ENCODE measurements at places on chromosomes 5 and 9.
A peak's percentile ranks its signal among the peaks of the same experiment; 100 is the strongest.

DNA sequence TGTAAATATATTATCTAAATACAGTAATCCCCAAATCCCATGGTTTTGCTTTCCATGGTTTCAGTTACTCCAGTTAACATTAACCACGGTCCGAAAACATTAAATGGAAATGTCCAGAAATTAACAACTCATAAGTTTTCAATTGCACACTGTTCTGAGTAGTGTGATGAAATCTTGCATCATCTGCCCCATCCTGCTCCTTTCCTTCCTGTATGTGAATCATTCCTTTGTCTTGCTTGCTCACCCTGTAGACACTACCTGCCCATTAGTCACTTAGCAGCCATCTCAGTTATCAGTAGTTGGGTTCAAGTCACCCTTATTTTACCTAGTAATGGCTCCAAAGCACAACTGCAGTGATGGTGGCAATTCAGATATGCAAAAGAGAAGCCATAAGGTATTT lies 1568.5 kb upstream of the WWC1 start:
- DNase-seq, result no peak

DNA sequence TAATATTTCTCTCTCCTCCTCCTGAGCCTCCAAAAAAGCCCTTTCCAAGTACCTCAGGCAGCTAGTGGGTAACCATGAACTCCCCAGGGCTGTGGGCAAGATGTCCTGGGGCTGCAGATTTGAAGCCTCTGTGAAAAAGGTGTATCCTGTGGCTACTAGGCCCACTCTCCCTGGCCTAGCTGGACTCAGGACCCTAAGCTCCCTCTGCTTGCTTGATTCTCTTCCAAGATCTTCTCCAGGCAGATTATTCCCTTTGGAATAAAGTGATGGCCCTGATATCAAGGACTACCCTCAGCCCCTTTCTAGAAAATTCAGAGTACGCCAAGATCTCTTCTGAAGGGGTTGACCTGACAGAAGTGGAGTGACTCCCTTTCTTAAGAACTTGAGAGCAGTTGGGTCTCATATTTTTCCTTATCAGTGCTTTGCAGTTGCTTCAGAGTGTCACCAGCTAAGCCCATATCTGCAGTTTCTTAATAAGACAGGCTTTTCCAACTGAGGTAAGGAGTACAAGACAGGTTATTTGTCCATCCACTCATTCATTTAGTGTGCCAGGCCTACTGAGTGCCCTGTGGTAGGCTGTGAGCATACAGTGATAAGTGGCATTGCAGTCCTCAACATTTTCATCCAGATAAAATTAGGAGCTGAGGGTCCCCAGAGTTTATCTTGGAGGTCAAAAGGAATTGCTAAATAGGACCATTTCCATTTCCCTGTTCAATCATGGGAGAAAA lies 42.5 kb downstream of the CYSTM1 start:
- no peak for DNase-seq

GRCh38 chr5:57174128-57174889 lies 450 bp downstream of the GPBP1 start:
- peak; percentile 35 for DNase-seq

- DNase-seq, result no peak
Measured at GRCh38 chr5:151699071-151699901, 12.6 kb upstream of the SPARC start.

DNA sequence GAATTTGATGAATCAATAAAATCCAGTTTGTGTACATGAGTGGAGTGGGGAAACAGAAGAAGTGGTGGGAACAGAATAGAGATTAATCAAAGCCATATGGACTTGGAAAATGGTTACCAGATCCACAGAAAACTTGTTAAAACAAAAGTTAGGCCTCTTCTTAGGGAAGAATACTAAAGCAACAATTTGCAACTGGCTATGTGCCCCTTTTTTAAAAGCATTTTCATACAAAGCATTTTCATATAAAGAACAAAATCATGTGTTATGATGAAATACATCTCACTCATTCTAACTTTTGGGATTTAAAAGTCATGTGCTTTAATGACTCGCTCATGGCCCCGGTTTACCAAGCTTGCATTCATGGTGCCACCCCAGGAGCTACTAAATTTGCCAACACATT lies 276.9 kb downstream of the EFNA5 start:
- DNase-seq, result no peak

DNA sequence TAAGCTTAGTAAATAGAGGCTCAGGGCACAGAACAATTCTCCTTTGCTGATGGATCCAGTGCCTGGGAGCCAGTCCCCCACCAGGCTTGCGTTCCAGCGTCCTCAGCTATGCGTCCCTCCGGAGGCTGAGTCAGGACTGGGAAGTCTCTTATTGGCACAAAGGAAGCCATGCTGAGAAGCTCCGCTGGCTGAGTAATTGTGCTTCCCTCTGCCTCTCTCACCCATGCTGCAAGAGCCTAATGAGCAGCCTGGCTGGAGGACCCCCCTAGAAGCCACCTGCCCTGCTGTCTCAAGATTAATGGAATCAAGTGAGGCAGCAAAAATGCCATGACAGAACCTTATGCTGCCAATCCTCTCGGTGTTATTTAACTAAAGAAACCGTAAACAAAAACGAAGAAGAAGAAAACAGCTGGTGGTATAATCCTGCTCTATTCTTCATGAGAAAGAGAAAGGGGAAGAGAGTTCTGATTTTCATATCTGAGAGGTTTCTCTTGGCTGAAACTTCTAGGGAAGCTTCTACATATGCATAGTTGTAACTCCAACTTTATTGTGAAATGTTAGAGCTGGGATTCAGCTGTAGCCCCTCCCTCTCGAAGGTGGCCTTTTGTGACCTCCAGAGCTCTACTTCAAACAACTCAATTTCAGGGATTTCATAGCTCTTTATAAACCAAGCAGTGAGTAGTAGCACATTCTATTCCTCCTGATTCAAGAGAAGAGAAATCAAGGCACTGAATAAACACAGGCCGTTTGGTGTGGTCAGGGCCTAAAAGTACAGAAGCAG lies 185.4 kb upstream of the SEMA6A start:
- no peak for DNase-seq

DNA sequence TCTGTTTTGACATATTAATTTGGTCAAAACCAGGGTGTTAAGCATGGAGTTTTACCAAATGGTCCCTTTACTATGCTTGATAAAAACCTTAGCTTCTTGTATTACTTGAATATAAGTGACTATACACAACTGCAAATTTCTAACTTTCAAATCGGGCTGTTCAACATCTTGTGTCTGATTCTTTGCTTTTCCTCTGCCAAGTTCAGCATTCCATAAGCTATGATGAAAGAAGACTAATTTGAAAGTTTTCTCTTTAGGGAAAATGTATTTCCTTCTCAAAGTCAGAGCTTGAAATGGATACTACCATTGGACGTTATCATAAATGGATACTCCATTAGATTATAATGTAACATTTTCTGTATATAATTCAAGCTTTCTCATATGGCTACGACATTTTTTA lies 792.9 kb downstream of the EFNA5 start:
- no peak for DNase-seq

GRCh38 chr5:55385227-55385626 lies 77.4 kb downstream of the MTREX start:
- DNase-seq, result no peak

GRCh38 chr5:6636293-6636692 lies 3.1 kb downstream of the SRD5A1 start:
- no peak for DNase-seq

- no peak for DNase-seq
Measured at GRCh38 chr9:107738789-107739188, 249.2 kb upstream of the KLF4 start.

DNA sequence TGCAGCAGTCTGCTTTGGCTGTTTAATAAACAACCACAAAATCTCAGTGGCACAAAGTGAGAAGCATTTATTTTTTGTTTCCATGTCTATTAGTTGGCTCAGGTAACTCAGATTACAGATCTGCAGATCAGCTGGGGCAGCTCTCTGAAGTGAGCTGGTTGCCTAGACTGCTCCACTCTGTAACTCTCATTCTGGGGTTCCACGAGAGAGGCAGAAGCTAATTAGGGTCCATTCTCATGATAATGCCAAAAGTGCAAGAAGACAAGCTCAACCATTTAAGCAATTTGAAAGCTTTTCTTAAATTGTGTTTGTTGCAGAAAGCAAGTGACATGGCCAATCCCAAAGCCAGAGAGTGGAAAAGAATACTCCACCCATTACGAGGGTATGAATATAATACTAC lies 13.2 kb downstream of the MEIKIN start:
- DNase-seq, result no peak

GRCh38 chr5:138438003-138438723 lies 694 bp upstream of the REEP2 start:
- DNase-seq, result no peak

- no peak for DNase-seq
Measured at GRCh38 chr5:81513473-81513872, 119.5 kb upstream of the ACOT12 start.

DNA sequence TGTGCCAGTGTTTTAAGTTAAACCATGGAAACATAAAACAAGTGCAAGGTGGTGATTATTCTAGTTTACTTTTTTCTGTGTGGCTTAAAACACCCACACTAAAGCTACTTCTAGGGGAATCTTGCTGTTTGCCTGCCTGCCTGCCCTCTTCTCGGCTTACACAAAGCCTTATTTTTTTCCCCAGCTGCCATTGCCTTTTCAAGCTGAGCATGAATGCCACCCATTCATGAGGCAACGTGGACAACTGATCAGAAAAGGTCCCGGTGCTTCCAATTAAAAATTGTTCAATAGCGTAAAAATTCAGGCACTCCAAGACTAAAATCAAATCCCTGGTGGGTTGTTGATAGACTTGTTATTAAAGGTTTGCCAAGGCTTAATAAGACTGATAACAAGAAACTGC lies 401.4 kb downstream of the TMEM161B start:
- DNase-seq, result no peak

GRCh38 chr5:11266331-11266730 lies 505.3 kb upstream of the DAP start:
- DNase-seq, result no peak

GRCh38 chr5:87231037-87231808 lies 36.5 kb upstream of the RASA1 start:
- DNase-seq, result no peak

- no peak for DNase-seq
Measured at GRCh38 chr5:156326718-156327259, at the start of gene SGCD. SGCD (plus strand) TSS chr5:156327164.

DNA sequence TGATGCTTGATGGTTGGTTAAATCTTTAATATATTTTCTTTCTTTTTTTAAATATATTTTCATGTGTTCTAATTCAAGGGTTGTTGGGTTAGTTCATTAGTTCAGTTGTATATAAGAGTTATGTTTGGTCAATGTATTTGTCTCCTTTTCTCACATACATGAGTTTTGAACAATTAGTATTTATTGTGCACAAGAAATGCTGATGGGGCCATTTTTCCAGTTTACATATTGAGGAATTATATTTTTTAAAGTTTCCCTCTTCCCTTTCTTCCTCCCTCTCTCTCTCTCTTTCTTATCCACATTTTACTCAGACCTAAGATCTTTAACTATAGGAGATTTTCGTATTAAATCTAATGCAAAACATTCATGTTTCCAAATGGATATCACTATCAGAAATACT lies 74.0 kb downstream of the LNPEP start:
- no peak for DNase-seq

DNA sequence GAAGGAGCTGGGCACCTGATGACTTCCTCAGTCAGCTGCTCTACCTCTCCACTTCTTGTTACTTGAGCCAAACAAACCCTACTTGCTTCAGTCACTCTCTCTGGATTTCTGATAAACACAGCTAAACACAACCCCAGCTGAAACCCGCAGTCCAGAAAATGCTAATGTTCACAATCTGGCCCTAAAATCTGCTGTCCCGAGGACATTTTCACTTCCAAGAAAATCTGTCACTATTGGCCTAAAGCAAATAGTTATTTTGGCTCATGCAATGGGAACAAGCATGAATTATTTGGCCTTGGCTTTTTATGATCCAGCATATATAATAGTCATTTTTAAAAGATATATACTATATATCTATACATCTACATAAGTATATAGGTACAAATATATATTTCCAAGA lies 19.1 kb downstream of the FAM81B start:
- no peak for DNase-seq

DNA sequence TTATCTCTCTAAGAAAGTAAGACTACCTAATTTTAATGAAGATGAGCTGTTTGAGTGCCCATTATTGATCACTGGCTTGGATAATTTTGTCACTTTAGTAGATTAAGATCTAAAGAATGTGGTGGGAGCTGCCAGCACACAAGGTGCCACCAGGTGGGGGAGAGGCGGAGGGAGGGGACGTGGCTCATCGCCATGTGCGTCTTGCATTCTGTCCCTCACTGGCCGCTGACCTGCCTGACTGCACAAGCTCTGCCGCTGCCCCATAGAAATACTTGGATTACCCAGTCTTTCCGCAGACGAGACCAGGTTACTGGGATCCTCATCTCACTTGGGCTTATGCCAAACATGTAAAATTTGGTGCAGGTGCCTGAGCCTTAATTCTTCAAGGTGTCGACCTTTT lies 37.6 kb downstream of the RHOBTB3 start:
- DNase-seq, result no peak

GRCh38 chr9:123220127-123220526 lies 48.3 kb downstream of the STRBP start:
- no peak for DNase-seq

GRCh38 chr9:33127881-33128280 lies 39.3 kb downstream of the B4GALT1 start:
- DNase-seq, result no peak

GRCh38 chr5:149380466-149381121 lies 1.5 kb upstream of the IL17B start:
- DNase-seq, result no peak

GRCh38 chr9:121551985-121552753 lies 52.5 kb upstream of the GGTA1 start:
- DNase-seq, result no peak

DNA sequence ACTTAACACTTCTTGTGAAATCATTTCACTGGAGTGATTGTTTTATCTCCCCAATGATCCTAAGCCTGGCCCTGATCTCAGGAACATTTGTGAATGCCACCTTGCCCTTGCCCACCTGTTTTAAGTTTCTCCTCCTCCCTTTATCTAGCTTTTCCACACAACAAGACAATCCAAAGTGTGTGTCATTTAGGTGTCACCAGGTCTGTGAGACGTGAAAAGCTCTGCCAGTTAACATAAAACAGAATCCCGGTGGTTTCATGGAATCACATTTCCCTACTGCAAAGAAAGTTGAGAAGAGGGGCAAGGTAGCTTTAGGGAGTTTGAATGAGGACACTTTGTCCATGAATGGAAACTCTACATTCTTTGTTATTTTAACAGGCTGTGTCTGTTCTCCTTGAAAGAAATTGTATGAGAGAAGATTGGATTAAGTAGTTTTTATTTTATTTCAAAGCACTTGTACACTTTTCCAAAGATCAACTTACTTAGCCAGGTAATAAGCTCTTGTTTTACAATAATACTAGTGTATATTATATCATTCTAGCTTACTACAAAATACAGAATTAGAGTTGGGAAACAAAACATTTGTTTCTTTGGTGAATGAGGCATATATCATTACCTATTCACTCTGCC lies 239.0 kb downstream of the ISL1 start:
- no peak for DNase-seq

- DNase-seq, result no peak
Measured at GRCh38 chr5:122921826-122922225, 76.4 kb downstream of the SNX24 start.

DNA sequence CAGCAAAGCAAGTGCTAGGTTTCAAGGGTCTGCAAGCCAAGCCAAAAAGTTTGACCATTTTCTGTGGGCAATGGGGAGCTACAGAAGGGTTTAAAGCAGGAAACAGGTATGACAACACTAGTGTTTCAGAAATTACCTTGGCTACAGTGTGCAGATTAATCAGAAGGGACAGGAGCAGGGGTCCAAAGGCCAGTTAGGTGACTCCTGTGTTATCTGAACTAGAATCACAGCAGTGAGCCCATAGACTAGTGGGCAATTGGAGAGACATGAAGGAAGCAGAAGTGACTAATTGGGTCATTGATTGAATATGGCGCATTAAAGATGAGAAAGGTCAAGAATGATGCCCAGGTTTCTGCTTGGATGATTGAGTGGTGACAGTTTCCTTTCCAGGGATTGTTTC lies 41.4 kb upstream of the TGFBR1 start:
- DNase-seq, result no peak

Measured in stimulated activated CD4-positive, alpha-beta T cell treated with anti-CD3 and anti-CD28 coated beads, Interleukin-4, amount 100 ng/mL, for 4 hours (primary cell).